SK-MEL-5 (cell line): ENCODE measurements at places on chromosomes 3 and 15.

GRCh38 chr3:119776304-119776703 is 5.6 kb upstream of the NR1I2 start:
- no peak for DNase-seq

GRCh38 chr15:41051139-41051538 is 64.9 kb downstream of the INO80 start:
- no peak for DNase-seq

DNA sequence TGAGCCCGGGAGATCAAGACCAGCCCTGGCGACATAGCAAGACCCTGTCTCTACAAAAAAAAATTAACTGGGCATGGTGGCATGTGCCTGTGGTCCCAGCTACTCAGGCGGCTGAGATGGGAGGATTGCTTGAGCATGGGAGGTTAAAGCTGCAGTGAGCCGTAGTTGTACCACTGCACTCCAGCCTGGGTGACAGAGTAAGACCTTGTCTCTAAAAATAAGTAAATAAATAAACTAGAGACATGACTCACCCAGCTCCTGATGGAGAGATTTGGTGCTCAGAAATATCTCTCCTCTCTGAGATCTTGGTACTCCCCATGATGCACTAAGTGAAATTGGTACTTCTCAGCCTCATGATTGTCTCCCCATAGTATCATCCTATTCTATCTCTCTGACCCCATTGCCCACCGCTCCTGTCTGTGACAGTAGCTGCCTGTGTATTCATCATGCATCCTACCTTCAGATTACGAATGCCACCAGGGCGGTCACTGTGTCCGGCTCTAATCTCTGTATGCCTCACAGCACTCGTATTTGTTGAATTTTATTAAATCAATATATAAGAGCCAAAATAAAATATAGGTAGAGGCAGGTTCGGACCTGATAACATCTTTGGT is 50.9 kb downstream of the ABHD2 start:
- DNase-seq, result no peak

GRCh38 chr3:103218146-103218545 is 783.3 kb downstream of the ZPLD1 start:
- no peak for DNase-seq

DNA sequence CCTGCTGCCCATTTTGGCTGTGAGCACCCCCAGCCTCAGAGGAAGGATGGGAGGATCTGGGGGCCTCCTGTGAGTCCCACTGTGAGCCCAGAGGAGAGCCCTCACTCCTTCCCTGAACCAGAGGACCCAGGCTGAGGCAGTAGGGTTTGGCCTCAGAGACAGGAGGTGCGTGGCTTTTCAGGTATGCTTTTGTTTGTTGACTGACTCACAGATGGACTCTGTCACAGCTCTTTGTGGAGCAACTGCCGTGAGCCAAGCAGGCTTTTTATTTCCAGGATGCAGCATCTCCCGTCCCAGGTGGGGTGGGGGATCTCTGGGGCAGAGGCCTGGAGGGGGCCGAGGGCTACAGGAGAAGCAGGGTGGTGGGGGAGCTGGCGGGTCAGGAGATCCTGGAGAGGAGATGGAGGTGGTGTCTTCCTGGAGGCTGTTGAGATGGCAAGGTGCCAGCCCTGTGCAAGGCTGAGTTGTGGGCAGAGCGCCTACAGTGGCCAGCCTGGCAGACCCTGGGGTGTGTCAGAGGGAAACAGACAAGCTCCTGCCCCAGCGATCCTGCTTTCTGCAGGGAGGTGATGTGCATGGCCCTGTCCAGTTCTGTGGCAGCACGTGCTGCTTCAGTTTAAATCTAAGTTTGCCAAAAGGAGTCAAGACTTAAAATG is 24.0 kb downstream of the PLXNA1 start:
- DNase-seq, result no peak

DNA sequence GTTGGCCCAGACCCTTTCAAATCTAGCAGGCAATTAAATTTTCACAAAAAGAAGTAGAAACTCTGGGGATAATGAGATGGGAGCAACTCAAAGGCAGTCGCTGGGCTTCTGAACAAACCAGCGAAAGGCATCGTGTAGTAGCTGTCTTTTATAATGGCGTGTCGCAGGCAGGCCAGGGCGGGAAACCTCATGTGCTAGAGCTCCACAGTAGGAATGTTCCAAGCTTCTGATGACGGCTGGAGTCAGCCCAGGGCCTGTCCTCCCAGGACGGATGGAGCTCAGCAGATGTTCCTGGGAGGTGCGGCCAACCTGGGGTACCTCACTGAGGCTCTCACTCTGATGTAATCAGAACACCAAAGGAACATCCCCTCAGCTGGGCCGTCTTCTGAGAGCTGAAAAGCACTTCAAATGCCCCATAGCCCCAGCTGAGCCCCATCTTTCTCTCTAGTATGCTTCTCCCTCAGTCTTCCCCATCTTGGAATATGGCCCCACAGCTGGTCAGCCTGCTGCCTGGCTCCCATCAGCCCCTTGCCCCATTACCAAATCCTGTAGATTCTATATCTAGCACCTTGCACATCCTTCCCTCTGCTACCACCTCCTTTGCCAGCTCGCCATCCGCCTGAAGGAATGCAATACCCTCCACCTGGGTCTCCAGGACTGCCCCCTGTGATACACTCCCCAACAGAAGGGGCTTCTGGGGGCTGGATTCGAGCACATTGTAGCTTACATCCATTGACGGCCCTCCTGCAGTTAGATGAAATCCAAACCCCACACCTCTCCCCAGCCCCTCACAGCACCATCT is 54.9 kb upstream of the ATP2B2 start:
- DNase-seq, result no peak

DNA sequence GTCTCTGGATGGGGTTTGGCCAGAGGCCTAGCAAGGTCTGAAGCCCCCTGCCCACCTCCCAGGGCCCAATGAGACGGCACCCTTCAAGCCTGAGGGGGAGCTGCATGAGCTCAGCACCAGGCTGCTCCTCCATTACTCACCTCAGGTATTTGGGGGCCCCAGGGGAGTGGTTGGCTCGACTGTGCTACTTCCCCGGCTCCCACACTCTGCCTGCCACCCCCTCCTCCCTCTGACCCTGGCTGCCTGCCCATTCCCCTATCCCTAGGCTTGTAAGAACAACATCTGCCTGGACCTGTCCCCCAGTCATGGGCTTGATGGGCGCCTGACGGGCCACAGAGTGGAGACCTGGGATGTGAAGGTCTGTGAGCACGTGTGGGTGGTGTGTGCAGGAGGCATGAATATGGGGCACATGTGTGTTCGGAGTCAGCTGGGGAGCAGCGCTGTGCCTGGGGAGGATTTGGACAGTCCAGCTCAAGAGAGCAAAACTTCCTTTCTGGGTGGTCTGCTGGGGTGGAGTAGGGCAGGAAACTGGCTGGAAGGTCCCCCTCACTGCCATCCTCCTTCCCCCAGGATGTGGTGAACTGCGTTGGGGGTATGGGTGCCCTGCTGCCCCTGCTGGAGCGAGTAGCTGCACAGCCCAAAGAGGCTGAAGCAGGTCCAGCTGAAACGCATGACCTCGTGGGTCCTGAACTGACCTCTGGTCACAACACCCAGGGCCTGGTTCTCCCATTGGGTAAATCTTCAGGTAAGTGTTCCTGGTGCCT is 17.4 kb downstream of the NBEAL2 start:
- DNase-seq, result no peak

DNA sequence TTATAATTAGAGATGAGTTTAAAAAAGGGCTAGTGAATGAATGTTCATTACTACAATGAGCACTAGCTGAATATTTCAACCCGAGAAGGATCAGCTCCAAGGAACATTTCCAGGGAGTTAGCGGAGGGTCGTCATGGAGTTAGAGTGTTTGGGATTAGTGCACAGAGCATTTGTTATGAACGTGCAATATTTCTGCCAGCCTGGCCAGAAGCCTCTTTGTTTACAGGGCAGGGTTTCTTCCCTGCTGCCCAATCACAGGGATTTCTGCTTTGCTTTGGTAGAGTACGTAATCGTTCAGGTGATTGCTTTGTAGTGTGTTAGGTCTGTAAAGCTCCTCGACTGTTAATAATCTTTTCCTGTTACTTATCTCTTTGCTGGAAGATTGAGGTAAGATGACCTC is 5.9 kb downstream of the CGNL1 start:
- no peak for DNase-seq

GRCh38 chr3:143100451-143100850 is 19.1 kb upstream of the CHST2 start:
- no peak for DNase-seq

DNA sequence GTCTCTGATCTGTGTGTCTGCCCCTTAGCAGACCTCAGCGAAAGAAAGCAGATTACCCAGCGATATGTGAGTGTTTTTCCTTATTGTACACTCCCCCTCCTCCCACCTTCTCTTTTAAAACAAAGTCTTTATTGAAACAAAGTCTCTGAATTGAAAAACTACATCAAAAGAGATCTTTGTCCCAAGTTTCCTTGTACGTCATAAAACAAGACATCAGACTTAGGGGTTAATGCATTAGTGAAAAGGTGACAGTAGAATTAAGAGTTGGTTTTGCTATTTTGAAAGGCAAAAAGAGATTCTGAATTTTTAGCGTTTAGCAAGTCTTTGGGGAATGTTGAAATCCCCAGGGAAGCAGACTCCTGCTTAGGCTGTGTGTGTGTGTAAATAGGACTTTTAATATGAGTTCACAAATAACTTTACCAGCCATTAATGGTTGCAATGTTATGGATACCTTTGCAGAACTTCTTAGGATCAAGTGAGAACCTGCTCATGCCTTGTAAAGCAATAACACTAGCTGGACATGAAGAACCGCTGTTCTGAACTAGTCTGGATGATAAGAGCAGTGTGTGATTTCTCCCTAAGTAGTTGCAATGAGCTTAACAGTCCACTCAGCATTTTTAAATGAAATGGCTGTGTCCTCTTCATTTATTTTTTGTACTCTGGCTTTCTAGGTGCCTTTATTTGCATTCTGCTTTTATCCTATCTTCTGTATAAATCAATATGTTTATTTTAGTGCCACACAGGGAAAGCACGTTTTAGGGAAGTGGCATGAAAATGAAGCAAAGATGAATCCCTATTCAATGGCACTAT is 136.6 kb downstream of the MCTP2 start:
- DNase-seq, result peak; percentile 90

- DNase-seq, result no peak
Observed at GRCh38 chr3:71317749-71318457, 265.6 kb downstream of the FOXP1 start.

- DNase-seq, result peak; percentile 73
Observed at GRCh38 chr3:154614601-154615000, 184.6 kb upstream of the GPR149 start.

DNA sequence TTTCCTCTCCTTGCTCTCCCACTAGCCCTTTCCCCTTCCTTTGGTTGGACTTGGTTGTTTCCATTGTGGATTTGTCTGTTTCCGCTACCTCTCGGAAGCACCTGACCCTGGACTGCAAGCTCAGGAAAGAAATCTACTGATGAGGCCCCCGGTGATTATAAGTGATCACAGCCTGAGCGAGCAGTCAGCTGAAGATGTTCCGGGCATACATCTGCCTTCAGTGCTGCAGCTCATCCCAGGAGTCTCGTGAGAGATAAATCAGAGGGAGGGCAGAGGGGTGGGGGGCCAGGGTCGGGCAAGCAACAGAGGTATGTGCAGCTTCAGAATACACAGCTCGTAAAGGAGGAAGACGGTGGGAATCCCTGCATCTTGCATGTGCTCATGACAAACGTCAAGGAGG is 102.1 kb downstream of the MRPL46 start:
- no peak for DNase-seq

DNA sequence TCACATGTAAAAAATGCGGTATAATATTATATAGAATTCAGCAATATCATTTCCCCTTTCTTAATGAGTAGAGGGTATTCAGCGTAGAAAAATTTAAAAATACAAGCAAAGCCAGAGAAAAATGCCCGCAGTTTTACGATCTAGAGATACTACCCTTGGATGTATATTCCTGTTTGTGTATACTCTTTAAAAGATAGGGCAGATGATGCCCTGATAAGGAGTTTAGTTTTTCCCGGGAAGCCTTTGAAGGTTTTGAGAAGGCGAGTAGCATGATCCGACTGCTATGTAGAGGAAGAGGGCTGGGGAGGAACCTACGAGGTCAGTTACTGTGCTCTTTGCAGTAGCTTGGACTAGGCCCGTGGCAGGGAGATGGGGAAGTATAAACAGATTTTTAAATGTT is 1.2 kb downstream of the YEATS2 start:
- DNase-seq, result peak; percentile 11

GRCh38 chr3:110526777-110527727 is 544.6 kb upstream of the NECTIN3 start:
- DNase-seq, result peak; percentile 7

GRCh38 chr3:197749601-197750395 is at the start of gene FYTTD1:
Gene FYTTD1 (plus strand): TSS chr3:197749883. CDS start chr3:197749972, 89 bp downstream.
- DNase-seq, result peak; percentile 81

DNA sequence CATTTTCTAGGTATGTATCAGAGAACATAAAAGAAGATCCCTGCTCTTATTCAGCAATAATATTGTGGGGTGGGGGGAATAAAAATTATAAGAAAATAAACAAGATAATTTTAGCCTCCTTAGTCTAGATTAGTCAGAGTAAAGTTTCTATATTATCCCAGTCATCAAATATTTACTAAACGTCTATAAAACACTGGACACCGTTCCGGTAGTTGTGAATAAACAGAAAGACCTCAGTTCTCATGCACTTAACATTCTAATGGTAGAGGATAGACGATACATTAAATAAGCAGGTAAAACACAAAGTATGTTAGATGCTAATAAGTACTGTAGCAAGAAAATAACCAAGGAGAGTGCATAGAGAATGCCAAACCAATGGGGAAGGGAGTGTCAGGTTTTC is 425.0 kb downstream of the GBE1 start:
- DNase-seq, result no peak

GRCh38 chr3:156180077-156180476 is 59.7 kb downstream of the KCNAB1 start:
- no peak for DNase-seq

- DNase-seq, result no peak
Observed at GRCh38 chr15:68274201-68274848, 3.2 kb upstream of the FEM1B start.

DNA sequence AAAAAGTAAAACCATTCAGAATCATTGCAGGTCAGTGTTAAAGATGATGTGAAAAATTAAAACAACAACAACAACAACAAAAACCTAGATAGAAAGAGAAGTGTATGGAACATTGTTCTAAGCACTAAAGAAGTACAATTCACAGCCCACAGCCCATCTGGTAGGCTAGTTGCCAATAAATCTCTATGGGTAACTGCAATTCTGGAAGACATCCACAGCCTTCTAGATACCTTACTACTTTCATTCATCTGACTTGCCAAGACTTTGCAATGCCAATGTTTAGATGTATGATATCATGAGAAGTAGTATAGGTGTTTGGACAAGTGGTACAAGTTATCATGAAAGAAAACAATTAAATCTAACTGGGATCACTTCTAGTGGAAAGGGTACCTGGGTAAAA is 198.6 kb downstream of the VGLL3 start:
- DNase-seq, result no peak

GRCh38 chr15:57505949-57506391 is 85.7 kb upstream of the MYZAP start:
- DNase-seq, result no peak

DNA sequence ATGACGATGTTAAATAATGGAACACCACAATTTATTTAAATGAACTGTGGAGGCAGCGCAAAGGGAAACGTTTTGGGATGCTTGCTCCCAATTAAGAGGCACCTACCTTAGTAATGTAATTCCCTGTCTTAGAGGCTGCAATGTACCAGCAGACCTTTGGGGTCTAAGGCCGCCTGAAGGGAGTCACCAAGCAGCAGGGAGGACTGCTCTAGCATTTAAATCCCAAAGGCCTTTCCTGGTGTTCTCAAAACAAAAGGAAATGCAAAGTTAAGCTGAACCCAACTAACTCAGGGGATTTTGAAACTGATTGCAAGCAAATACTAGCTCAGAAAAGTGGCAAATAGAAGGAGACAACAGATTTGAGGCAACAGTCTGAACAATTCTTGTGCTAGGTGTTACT is 510.8 kb downstream of the GABRG3 start:
- no peak for DNase-seq
